Activated CD4-positive, alpha-beta T cell treated with anti-CD3 and anti-CD28 coated beads for 1 hour (primary cell): ENCODE measurements at places on chromosomes 7 and 10.

GRCh38 chr7:140525743-140526142 lies 46.4 kb upstream of the MKRN1 start:
- no peak for DNase-seq

- no peak for DNase-seq
These were observed 8.9 kb upstream of the EXOC6 start for GRCh38 chr10:92839191-92840085.

- no peak for DNase-seq
These were observed 61.9 kb downstream of the SH3PXD2A start for GRCh38 chr10:103793429-103793828.

DNA sequence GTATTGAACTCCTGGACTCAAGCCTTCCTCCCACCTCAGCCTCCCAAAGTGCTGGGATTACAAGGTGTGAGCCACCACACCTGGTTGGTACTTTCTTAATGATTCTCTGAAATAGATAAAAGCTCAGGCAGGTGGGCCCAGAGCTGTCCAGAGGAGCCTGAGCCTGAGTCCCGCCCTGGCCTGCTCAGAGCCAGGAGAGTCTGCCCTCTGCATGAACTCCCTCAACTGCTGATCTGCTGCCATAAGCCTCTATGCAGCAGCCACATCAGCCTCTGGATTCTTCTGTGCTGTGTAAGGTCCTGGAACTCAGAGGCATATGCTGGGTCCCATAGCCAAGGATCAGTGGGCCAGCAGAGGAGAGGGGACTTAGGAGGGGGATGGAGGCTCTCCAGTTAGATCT lies 23.1 kb upstream of the DDIT4 start:
- DNase-seq: no peak

DNA sequence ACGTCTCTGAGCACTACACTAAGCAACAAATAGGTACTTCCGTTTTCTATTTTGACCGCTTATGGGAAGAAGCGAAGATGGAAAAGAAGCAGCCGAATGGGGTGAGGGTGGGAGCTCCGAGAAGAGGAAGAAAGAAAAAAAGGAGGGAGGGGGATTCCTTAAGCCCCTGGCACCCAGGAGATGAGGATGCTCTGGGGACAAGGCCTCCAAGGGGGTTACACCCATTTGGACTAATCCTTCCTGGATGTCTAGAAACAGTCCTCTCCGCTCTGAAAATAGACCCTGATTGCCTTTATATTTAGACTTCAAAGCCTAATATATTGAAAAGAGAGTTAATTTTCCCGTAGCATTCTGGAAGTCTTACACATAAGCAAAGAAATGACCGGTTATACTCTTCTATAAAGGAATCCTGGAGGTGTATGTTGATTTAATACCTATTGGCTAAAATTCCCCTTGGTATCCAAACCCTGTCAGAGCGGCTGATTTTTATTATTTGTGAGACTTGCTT lies 676 bp upstream of the HTR7 start:
- DNase-seq: no peak

DNA sequence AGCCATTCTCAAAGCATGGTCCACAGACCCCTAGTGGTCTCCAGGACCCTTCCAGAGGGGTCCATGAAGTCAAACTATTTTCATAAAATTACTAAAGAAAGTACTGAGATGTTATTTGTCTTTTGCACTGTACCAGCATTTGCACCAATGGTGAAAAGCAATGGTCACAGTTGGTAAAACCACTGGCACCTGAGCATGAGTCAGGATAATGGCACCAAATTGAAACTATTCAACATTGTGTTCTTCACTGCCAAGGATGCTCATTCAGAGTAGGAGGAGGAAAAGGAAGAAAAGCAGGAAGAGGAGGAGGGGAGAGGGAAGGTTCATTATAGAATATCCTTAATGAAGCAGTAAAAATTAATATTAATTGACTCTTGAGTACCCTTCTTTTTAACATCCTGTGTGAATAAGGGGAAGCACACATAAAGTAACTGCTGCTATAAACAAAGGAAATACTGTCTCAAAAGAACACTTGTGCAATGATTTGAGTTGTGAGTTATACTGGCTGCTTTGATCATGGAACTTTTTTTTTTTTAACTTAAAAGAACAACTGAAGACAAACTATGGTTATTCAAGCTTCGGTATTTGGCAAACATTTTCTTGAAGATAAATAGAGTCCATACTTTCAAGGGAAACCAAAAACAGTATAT lies 60.2 kb downstream of the MPP7 start:
- no peak for DNase-seq

DNA sequence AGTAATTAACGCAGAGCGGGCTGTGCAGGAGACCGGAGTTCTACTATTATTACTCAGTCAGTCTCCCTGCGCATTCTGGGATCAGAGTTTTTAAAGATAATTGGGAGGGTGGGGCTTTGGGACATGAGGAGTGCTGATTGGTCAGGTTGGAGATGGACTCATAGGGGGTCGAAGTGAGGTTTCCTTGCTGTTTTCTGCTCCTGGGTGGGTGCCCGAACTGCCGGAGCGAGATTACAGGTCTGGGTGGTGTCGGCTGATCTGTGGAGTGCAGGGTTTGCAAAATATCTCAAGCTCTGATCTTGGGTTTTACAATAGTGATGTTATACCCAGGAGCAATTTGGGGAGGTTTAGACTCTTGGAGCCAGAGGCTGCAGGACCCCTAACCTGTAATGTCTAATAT lies 3.9 kb upstream of the LRRC27 start:
- DNase-seq: no peak

GRCh38 chr10:73647211-73647874 lies 6.1 kb upstream of the MYOZ1 start:
- DNase-seq: no peak

- no peak for DNase-seq
These were observed 5.1 kb downstream of the PRXL2A start for GRCh38 chr10:80413271-80413996.

- no peak for DNase-seq
These were observed 78.1 kb upstream of the RET start for GRCh38 chr10:42998481-42999384.

GRCh38 chr10:86779220-86780017 lies 23.0 kb downstream of the BMPR1A start:
- DNase-seq: no peak

GRCh38 chr10:74937266-74937856 lies 111.0 kb downstream of the KAT6B start:
- no peak for DNase-seq

DNA sequence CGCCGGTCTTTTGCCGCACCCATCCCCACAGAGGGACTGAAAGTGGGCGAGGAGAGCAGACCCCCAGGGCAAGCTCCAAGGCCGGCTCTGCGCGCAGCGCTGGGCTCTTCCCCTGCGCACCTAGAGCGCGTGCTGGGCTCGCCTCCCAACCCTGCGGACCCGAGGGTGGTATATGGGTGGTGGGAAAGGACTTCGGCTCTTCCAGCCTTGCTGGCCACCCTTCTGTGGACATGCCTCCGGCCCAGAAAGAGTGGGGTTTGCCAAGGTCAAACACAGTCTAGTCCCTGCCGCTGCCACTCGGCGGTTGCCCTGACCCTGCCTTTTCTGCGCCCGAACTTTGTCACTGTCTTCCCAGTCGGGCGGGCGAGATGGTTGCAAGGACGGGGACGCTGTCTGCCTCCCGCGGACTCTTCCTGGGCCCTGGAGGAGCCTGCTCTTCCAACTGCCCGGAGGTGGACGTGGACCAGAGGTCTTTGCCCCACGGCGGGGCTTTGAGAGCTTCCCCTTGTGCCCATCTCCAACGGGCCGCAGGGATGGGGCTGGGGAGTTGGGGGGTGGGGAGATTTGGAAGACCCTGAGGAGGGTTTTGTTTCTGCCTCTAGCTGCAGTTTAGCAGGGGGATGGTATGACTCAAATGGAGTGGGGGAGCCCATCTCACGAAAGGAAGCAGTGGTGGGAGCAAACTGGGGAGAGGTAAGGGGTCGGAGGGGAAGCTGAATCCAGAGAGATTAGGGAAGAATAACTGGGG lies 1.5 kb downstream of the ADCY1 start:
- no peak for DNase-seq

GRCh38 chr7:44176486-44176885 lies 12.8 kb downstream of the GCK start:
- no peak for DNase-seq

DNA sequence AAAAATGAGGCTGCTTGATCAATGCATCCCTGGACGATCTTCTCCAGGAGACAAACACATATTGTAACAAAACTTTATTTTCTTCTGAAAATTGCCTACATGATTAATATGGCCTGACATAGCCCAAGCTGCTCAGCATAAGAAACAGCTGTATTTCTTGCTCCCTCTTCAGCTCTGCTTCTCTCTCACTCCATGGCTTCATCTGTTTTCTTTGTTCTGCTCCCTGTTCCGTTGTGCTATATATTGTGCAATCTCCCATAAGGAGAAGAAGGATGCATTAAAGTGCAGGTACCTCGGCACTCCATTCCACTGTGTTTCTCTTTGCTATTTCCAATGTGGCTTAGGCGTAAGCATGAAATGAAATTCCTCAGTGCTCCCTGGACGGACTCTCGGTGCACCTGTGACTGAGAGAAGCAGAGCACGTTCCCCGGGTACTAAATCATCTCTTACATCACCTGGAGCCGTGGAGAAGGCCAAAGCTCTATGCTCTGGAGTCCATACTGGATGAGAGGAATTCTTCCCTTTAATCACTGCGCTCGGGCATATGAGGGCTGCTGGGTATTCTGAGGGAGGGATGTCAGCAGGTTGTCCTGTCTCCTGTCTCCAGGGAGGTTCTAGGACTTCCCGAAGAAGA lies 254.3 kb downstream of the GALNT17 start:
- DNase-seq: no peak

- no peak for DNase-seq
These were observed 47.3 kb upstream of the CPN1 start for GRCh38 chr10:100128951-100129350.

DNA sequence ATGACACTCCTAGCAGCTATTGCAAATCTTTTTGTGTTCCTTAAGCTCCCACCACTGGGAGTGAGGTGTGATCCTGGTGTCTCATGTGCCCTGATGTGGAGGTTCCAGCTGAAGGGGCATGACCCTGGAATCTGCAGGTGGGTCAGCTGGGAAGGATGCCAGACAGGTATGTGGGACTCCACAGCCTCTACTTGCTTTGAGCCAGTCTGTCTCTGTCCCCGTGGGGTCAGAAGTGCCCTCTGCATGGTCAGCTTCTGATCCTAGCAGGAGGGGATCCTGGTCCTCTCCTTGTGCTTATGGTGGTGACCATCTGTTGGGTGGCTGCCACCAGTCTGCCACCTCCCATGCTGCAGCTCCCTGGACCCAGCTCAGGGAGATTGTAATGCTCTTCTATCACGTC lies 51.1 kb upstream of the COMTD1 start:
- no peak for DNase-seq

DNA sequence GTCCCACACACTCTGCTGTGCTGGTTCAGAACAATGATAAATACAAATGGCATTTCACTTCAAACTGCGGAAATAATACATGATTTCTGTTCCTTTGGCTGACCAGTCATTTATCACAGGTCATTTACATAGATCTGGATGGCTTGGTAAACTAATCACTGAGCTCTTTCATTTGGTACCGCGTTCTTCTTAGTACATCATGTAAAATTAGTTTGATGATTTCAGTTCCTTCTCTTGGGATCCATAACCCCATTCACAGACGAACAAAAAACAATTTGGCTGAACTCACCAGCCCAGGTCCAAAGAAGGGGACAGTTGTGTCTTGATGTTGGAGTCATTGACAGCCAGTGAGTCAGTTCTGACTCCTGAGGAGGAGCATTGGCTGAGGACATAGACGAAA lies 689.8 kb downstream of the INHBA start:
- DNase-seq: no peak

- DNase-seq: no peak
These were observed 216.9 kb downstream of the LRMDA start for GRCh38 chr10:75648351-75648750.

- no peak for DNase-seq
These were observed 12.6 kb downstream of the FKBP6 start for GRCh38 chr7:73340514-73340913.

GRCh38 chr10:84004221-84004620 lies 135.1 kb upstream of the GHITM start:
- no peak for DNase-seq

DNA sequence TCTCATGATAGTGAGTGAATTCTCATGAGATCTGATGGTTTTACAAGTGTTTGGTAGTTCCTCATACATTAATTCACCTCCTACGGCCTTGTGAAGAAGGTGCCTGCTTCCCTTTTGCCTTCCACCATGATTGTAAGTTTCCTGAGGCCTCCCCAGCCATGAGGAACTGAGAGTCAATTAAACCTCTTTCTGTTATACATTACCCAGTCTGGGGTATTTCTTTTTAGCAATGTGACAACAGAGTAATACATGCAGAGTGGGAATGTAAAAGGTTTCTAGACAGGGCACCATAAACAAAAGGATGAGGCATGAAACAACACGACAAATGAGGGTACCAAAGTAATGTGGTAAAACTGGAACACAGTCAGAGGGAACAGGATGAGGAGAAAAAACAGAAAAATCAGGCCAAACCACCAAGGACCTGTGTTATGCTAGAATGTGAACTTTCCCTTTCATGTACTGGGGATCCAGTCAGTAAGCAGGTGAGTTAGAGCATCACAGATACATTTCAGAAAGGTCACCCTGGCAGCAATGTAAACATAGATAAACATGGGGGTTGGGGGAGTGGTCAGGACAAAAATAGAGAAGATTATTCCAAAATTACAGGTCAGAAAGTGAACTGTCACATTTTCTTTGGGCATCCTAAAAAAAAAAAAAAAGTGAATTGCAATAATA lies 31.9 kb downstream of the ANKRD26 start:
- no peak for DNase-seq

DNA sequence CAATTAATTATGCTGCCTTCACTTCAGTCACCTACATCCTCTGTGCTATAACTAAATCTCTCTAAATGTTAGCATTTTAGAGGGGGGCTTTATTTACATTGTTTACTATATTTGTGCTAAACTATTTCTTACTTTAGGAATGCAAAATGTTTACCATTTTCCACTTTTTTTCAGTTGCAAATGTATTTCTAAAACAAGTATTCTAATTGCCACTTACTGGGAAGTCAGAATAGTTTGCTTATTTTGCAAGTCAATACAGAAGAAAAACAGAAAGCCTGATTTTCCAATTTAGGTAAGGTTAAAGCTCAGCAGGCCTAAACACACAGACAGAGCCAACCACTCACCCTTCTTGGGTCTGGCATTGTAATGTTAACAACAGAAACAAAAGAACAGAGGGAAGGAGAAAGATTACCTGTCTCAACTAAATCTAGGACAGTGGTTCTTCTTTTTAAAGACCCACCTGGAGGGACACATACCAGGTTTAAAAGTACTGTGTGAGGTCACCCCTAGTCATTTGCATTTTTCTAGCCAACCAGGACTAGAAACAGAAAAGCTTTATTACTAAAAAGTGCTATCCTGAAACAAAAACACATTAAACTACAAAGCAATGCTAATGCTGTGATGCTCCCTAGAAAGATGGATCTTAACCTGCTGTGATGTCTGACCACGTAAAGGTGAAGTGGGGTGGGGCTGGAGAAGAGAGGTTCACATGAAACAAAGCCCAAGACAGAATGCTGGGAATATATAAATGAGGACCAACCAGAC lies 178.2 kb downstream of the SLC25A13 start:
- DNase-seq: no peak
